ENCODE measurements at places on chromosomes 5 and 9. TPM values are rescaled to one million over a fixed set of nuclear protein-coding genes. Genes with fewer than 3 reads are reported as not detected.
A peak's percentile ranks its signal among the peaks of the same experiment; 100 is the strongest.

Gene ABO
- total RNA-seq = not detected

Gene IFNA6
- not detected for total RNA-seq

Gene CCL28
- total RNA-seq = 10.7 TPM

Gene MYOZ3
- total RNA-seq = not detected

Gene ETF1
- total RNA-seq = 99.6 TPM

Gene PCDHGC3
- 3.3 TPM for total RNA-seq

GRCh38 chr5:42545038-42545437 is 121.8 kb downstream of the GHR start:
- H3K27ac ChIP-seq = no peak overlapping the region
- no peaks in the 10 kb centered on the region for H3K4me1 ChIP-seq
- no peak for DNase-seq
- H3K27me3 ChIP-seq = peaks cover 14% of the 10 kb centered on the region
- no peaks in the 10 kb centered on the region for H3K36me3 ChIP-seq
- no peak overlapping the region for H3K4me3 ChIP-seq

GRCh38 chr5:132500931-132501628 is 10.5 kb upstream of the IRF1 start:
- no peaks in the 10 kb centered on the region for H3K27me3 ChIP-seq
- peak; percentile 75 for DNase-seq
- H3K4me1 ChIP-seq = peaks cover 30% of the 10 kb centered on the region
- no peaks in the 10 kb centered on the region for H3K36me3 ChIP-seq

DNA sequence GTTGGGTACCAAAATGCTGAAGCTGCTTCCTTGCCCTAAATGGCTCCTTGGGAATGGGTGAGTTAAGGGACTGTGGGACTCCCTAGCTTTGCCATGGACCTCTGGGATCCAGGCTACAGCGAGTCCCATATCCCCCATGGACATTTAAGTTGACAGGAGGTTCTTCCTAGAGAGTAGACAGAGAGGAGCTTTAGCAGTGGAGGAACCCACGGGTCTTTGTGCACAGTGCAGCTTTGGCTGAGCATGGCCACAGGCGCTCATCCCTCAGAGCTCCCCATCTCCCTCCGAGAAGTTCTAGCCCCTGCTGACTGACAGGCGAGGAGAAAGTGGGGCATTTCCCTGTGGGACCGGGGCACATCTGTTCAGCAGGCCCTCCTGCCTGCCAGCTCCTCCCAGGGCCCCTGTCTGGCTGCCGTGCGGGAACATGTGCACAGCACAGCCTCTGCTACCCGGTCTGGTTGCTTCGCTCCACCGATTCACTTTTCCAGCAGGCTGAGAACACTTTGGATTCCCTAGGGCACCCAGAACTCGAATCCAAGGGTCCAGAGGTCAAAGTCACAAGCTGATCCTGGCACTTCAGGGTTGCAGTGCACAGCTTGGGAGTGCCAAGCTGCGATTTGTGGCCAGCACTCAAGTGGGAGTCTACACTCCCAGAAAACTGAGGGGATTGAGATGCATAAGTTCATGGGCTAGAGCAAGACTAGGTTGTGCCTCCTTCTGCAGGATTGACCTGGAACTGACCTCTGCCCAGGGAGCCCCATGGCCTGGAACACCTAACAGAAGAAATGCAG is 40.6 kb upstream of the DMRTA1 start:
- no peak overlapping the region for H3K4me3 ChIP-seq
- no peaks in the 10 kb centered on the region for H3K36me3 ChIP-seq
- peaks cover 4% of the 10 kb centered on the region for H3K27me3 ChIP-seq
- H3K27ac ChIP-seq = no peak overlapping the region
- no peak for DNase-seq
- no peaks in the 10 kb centered on the region for H3K4me1 ChIP-seq

GRCh38 chr9:86491468-86492266 is 137.5 kb upstream of the TUT7 start:
- H3K27me3 ChIP-seq = peaks cover 3% of the 10 kb centered on the region
- H3K27ac ChIP-seq = no peak overlapping the region
- H3K4me3 ChIP-seq = no peak overlapping the region
- H3K4me1 ChIP-seq = no peaks in the 10 kb centered on the region

DNA sequence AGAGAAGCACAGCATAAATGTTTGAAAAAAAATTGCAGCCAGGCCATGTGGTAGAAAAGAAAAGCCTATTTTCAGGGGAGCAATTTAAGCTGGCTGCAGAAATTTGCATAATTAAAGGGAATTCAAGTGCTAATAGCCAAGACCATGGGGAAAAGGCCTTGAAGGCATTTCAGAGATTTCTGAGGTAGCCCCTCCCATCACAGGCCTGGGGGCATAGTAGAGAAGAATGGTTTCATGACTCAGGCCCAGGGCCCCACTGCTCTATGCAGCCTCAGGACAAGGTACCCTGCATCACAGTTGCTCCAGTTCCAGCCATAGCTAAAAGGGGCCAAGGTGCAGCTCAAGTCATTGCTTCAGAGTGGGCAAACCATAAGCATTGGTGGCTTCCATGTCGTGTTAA is 1416.0 kb downstream of the EFNA5 start:
- H3K27me3 ChIP-seq = no peaks in the 10 kb centered on the region
- no peaks in the 10 kb centered on the region for H3K4me1 ChIP-seq
- no peak for DNase-seq

GRCh38 chr9:121398374-121398773 is 28.3 kb upstream of the STOM start:
- DNase-seq = no peak
- H3K27me3 ChIP-seq = no peaks in the 10 kb centered on the region
- no peaks in the 10 kb centered on the region for H3K36me3 ChIP-seq
- no peaks in the 10 kb centered on the region for H3K4me1 ChIP-seq
- no peak overlapping the region for H3K4me3 ChIP-seq

GRCh38 chr5:79420248-79420647 is 93.7 kb downstream of the HOMER1 start:
- no peaks in the 10 kb centered on the region for H3K27me3 ChIP-seq
- H3K36me3 ChIP-seq = no peaks in the 10 kb centered on the region
- no peak overlapping the region for H3K4me3 ChIP-seq
- no peak overlapping the region for H3K27ac ChIP-seq
- no peak for DNase-seq

GRCh38 chr9:125497478-125497877 is 209.5 kb downstream of the MAPKAP1 start:
- no peak overlapping the region for H3K4me3 ChIP-seq
- DNase-seq = no peak
- peaks cover 29% of the 10 kb centered on the region for H3K4me1 ChIP-seq
- H3K36me3 ChIP-seq = peaks cover 33% of the 10 kb centered on the region
- no peak overlapping the region for H3K27ac ChIP-seq
- no peaks in the 10 kb centered on the region for H3K27me3 ChIP-seq

Data from activated B cell treated with CpG ODN at 0.5 μM for 24 hours (primary cell).